ENCODE measurements at places on chromosomes 12 and 14. TPM values are rescaled to one million over a fixed set of nuclear protein-coding genes. Genes with fewer than 3 reads are reported as not detected.

DNA sequence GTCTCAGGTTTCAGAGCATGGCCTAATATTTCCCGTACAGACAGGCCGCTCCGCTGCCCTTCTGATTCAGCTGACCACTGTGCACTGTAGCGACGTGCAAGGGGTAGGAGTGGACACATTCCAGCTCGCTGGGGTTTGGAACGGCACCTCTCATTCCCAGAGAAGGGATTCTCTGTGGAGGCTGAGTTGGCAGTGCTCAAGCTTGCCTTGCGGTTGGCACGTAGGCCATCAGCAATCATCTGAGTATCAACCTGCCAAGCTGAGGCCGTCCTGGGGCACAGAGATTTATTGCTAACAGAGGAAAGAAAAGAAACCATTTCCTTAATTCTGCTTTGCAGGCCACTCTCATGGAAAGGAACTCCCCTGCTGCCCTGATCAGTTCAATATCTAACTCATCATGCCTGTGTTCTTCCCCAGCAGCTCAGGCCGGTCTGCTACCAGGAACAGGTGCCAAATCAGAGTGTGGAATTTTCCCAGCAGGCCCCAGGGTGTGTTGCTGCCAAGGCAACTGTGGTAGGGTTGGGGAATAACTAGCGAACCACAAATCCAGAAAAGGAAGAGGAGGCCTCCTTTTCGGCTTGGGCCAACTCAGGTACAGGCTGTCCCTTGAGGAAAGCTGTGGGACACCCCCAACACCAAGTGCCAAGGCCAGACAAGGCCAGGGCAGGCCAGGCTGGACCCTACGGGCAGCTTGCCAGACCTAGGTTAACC lies 92.5 kb downstream of the SSPN start:
- DNase-seq: no peak

- no peak for DNase-seq
These were observed 66.9 kb upstream of the CNOT2 start for GRCh38 chr12:70176290-70176689.

DNA sequence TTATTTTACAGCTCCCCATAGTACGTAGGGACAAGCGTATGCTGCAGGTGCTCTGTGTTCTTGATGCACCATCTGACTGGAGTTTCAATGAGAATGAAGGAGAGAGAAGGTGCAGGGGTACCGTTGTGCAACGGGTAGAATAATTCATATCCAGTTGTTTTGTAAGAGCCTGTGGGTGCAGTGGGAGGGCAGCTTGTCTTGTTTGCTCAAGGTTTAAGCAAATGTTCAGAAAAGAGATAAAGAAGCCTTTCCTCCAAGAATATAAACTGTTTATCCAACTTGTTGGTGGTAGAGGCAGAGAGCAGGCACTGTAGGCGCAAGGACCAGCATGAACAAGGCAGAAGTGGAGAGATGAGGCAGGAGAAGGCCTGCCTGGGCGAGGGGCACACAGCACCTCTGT lies 64.2 kb downstream of the ADCK1 start:
- DNase-seq: no peak

Gene TPH2
- not detected for polyA plus RNA-seq

DNA sequence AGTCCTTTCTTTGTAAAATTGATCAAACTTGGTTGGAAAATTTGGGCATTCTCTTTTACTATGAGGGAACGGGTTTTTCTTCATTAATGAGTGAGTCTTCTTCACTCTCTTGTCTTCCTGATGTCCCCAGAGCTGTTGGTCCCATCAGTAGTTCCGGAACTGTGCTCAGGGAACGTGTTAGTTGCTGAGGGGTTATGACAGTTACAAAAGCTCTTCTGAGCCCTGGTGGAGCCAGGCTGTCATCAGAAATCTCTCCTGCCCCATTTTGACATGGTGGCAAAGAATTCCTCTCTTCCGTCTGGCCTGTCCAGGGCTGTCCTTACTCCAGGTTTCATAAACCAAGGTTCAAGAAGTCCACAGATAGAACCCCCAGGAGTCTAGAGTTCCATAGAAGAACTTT lies 208.5 kb downstream of the SLC41A2 start:
- DNase-seq: no peak

GRCh38 chr14:72753044-72753710 lies 140.7 kb downstream of the DPF3 start:
- DNase-seq: no peak

Gene NAV3
- 9.1 TPM for polyA plus RNA-seq

Gene MUCL1
- not detected for polyA plus RNA-seq

GRCh38 chr14:90797451-90797850 lies 18.8 kb downstream of the TTC7B start:
- DNase-seq: no peak

Gene OTOGL
- polyA plus RNA-seq: 0.90 TPM

- no peak for DNase-seq
These were observed at the start of gene TNS2 for GRCh38 chr12:53049571-53050318. TNS2 (plus strand) TSS chr12:53050065; CDS start chr12:53050186, 121 bp downstream.

Gene KCNK13
- 0.19 TPM for polyA plus RNA-seq

Gene AQP6
- polyA plus RNA-seq: 21.2 TPM

DNA sequence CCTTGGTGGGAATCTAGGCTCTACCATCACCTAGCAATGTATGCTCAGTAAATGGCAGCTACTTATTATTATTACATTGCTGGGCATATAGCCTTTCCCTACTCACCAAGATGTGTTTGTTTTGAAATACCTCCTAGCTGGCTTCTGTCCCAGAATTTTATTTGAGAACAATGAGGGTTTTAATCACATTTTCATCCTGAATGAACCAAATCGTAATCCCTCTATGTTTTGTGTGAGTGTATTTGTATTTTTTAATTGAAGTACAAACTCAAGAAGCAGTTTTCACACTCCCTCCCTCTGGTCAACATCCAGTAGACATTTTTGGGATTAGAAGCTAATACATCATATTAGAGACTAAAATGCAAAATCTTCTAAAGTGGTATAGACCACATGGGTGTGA lies 7.6 kb downstream of the SLC7A8 start:
- no peak for DNase-seq

Gene NRIP2
- 40.0 TPM for polyA plus RNA-seq

DNA sequence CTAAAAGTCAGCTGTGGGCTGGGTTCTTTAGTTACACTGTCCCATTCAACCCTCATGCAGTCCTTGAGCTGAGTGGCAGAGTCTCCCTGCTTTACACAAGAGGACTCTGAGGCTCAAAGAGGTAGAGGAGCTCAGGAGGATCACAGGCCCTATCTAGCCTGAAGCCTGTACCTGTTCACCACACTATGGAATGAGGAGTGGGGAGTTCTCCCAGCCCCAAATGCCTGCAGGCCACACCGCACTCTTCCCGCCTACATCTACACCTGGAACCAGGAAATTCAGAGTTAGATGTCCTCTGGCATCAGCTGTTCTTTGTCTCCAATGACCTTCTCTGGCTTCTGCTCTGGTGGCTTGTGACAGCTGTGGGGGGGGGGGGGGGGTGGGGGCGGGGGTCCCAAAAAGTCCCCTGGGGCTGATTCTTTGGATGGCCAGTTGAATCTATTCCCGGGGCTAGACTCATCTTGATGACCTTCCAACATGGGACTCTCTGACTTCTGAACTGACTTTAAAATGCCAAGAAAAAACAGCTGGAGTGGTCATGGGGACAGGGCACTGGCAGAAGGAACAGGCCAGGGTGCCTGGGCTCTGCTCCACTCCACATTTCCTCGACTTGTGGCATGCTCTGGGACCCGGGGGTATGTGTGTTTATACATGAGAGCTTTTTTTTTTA lies 30.6 kb downstream of the RIN3 start:
- no peak for DNase-seq

GRCh38 chr14:106308839-106309389 lies 782.5 kb downstream of the TMEM121 start:
- DNase-seq: no peak

Gene HSPB8
- polyA plus RNA-seq: 8.3 TPM

Gene TRPV4
- 12.0 TPM for polyA plus RNA-seq

DNA sequence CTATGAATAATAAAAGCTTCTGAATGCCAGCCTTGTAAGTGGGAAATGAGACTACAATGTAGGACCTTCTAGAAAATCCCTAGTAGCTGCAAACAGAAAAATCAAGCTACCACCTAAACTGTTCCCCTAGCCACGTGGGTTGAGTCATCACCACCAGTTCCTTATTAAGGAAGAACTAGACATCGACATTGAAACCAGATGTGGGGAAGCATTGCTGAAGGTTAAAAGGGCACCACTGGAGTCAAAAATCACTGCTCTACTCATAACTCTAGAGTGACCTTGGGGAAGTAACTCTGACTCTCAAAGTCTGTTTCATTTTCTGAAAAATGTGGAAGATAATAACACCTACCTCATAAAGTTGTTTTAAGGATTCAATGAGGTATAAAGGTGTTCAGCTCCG lies 9.4 kb upstream of the CNIH1 start:
- no peak for DNase-seq

Gene GUCY2C
- polyA plus RNA-seq: 0.38 TPM

Gene STON2
- 43.8 TPM for polyA plus RNA-seq

Gene KLHL33
- polyA plus RNA-seq: 0.48 TPM

DNA sequence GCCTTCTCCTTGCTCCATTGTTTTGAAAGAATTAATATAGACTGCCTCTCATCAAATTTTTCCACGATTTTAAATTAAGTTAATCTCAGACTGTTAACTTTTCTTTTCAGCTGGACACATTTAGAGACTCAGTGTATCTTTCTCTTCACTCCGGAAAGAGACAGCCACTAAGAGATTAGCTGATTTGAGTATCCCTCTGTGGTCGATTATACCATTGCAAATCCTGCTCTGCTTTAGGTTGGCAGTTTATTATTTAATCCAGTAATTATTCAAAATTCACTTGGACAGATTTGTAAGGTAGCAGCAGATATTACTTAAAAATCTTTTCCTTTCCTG lies 588 bp upstream of the TWF1 start:
- DNase-seq: no peak

DNA sequence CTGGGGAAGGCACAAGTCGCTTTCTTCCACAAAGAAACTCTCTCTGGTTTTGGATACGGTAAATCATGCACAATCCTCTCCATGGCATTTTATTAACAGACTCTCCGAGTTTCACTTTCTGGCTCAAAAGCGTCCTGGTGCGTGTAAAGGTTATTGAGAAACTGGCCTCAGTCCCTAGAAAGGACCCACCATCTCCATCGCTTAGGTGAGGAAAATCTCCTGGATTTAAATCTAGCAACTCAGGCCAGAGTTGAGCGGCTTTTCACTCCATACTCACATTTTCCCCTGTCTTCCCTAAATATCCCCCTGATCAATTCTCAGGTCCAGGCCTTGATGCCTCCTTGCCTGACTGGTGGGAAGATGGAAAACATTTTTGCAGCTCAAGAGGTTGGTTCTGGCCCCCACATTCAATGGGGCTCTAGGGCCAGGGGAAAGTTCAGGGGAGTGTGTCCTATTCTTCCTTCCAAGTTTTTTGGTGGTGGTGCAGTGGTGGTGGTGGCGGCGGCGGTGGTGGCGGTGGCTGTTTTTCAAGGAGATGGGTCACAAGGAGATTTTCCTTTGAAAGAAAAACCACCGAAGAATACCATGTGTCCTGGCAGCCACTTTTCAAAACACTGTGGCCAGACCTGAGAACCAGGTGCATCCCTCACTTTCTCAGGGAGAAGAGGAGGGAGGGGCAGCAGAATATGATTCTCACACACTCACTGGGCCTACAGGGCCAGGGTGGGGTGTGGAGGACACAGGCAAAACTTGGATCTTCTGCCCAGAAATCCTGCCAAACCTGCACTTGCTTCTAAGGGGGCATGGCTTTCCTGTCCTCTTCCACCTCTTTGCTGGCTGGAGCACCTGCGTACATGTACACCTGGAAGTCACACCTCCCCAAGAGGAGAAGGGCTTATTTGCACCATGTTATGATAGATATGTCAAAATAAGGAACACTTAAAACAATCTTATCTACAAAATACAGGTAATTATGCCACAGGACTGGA lies 46.7 kb upstream of the PNMA1 start:
- no peak for DNase-seq

GRCh38 chr12:105469701-105470100 lies 139.2 kb downstream of the C12orf75 start:
- DNase-seq: no peak

GRCh38 chr12:65814038-65814437 lies 10.2 kb upstream of the HMGA2 start:
- no peak for DNase-seq

DNA sequence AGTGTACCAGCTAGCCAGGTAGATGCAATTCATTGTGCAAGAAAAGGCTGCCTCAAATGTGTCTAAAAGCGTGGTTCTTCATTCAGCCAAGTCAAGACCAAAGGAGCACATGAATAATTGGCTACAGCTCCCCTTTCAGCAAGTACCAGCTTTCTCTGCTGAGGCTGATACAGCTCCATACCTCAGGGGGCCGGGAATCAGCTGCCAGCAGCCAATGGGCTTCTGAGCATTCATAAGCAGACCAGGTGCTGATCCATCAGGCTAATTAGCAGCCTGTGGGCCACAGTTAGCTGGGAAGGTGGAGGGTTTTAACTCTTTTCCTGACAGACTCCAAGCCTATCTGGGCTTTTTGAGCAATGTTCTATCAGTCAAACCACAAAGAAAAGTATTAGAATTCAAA lies 264.7 kb downstream of the APAF1 start:
- no peak for DNase-seq

- DNase-seq: no peak
These were observed 8.8 kb downstream of the TAMALIN start for GRCh38 chr12:52015532-52016041.

- no peak for DNase-seq
These were observed 9.3 kb upstream of the ESPL1 start for GRCh38 chr12:53258541-53259539.

Gene B4GALNT3
- polyA plus RNA-seq: 16.7 TPM

DNA sequence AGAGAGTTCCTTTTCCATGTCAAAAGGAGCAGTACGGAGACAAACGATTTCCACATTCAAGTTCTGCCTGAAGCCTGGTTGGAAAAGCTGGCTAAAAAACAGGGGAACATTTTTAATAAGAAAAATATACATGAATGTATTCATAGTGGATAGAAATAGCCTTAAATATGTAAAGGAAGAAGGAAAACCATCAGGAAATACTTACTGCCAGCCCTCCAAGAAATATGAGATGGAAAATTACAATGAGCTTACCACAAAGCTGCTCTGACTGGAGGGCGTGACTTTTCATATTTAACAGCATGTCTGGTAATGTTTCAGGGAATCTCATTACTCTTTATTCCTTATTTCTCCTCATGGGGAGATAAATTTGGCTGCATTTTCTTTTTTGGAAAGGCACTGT lies 75.9 kb upstream of the ZDHHC17 start:
- no peak for DNase-seq

Gene AQP2
- 95.1 TPM for polyA plus RNA-seq

DNA sequence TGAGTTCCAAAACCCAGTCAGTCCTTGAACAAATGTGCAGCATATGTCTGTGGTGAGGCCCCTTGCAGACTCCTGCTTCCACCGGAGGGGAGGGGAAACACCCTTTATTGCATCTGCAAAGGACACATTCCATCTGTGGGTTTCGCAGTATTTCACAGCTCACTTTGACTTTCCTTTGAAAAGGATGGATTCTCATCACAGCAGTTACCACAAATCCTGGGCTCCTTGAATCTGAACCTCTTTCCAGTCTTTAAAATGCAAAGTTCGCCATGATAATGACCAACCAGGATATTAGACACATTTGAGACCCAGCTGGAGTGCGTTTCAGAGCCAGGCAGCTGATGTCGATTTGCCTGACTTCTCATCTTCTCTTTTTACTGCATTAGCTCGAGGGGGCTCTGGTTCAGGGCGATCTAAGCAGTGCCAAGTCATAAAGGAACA lies 242.4 kb downstream of the SLC15A4 start:
- peak; percentile 2 for DNase-seq

Gene RNASE7
- polyA plus RNA-seq: 0.91 TPM

Data from right renal pelvis (tissue), 4 donors.